ENCODE measurements at places on chromosomes 7 and 10.

- DNase-seq = no peak
Measured at GRCh38 chr7:19111474-19112273, 5.8 kb downstream of the TWIST1 start.

GRCh38 chr10:21523557-21524008 lies 1.9 kb downstream of the SKIDA1 start:
- DNase-seq = no peak

DNA sequence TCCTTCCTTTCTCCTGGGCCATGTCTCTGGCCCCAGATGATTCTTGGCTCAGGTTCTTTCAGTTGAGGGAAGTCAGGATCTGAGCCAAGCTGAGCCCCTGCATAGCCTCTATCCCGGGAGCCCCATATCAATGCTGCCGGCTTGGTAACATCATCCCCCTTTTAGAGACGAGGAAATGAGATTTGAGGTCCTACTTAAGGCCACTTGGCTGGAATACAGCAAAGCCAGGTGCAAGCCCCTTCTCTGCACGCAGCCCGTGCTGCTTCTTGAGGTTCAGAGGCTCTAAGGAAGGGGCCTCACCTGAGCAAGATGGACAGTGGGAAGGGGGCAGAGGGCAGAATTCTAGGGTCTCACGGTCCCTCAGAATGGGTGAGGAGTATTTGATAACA lies 2.4 kb upstream of the IRF5 start:
- no peak for DNase-seq

- no peak for DNase-seq
Measured at GRCh38 chr10:51748959-51749358, 49.6 kb upstream of the CSTF2T start.

GRCh38 chr7:19674266-19674960 lies 34.4 kb downstream of the POLR1F start:
- DNase-seq = no peak

GRCh38 chr7:107332488-107333269 lies 137.2 kb upstream of the GPR22 start:
- no peak for DNase-seq

GRCh38 chr7:94374231-94374630 lies 20.5 kb upstream of the COL1A2 start:
- DNase-seq = no peak

- DNase-seq = no peak
Measured at GRCh38 chr7:108211382-108212201, 81.4 kb upstream of the LAMB4 start.

DNA sequence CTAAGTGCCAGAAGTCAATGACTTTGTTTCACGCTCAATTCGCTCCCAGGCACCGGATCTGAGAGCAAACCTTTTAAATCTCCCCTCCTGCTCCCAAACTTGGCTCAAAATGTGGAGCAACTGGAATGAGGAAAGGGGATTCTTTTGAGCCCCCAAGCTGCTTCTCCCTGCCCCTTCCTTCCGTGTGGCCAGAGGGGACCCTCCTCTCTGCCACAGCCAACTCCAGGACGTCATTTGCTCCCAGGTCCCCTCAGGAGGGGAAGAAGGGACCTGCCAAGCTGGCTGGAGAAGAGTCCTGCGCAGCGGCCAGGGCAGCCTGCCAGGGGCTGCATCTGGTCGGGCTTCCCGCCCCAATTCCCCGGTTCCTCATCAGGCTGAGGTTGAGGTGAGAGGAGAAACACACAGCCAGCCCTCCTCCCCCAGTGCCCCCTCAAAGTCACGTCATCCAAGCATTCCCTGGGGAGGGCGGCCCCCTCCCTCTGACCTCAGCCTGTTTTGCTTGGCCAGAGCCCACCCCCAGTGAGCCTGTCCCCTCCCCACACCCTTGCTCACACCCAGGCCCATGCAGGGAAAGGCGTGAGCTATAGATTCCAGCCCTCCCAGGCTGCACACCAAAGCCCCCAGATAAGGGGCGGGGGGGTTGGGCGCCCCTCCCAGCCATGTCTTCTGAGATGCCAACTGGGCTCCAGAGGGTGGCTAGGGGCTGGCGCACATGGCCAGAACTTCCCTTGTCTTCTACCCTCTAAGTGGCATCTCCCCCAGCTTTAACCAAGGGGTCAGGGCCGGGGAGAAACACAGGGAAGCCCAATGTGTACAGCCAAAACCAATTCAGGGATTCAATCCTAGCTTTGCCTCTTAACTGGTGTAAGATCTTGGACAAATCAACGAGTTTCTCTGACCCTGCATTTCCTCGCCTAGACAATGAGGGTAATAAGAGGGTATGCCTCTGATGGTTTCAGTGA lies 35.0 kb downstream of the SH3PXD2A start:
- no peak for DNase-seq

DNA sequence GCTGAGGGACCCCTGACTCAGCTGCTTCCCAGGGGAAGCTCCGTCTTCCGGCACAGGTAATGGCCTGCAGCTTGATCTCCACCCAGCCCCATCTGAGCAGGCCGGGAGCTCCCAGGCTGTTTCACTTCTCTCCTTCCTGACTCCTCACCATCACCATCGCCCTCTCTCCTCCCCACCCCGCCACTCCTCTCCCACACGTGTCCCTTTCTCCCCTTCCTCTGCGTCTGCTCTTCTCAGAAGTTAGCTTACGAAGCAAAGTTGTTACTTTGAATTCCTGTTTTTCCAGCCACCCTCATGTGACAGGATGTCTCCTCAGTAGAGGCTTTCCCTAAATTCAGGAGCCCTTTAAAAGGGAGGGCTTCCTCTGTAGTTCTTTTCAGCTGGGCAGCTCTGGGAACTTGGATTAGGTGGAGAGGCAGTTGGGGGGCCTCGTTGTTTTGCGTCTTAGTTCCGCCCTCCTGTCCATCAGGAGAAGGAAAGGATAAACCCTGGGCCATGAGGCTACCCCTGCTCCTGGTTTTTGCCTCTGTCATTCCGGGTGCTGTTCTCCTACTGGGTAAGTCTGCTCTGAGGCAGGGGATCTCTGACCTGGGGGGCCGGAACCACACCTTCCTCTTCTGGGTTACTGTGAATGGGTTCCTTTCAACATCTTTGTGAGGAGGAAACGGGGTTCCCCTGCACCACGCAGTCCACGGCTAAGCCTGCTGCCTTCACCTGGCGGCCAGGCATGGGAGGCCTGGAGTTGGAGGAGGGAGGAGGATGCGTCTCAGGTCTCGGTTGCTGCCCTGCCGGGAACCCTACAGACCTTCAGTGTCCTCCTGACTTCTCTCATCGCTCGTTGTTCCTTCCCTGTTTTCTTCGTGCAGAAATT lies at the start of gene MRC1:
Gene MRC1 (plus strand): TSS at position 378 of the 871 bp plus-strand sequence. CDS start 118 bp downstream, at position 496.
- no peak for DNase-seq

GRCh38 chr7:7527047-7527446 lies 8.6 kb downstream of the COL28A1 start:
- no peak for DNase-seq

- no peak for DNase-seq
Measured at GRCh38 chr7:28493477-28493876, 81.2 kb downstream of the CREB5 start.

GRCh38 chr7:1752771-1753563 lies 82.9 kb downstream of the ELFN1 start:
- no peak for DNase-seq

- no peak for DNase-seq
Measured at GRCh38 chr10:35262436-35262835, 73.9 kb upstream of the CCNY start.

DNA sequence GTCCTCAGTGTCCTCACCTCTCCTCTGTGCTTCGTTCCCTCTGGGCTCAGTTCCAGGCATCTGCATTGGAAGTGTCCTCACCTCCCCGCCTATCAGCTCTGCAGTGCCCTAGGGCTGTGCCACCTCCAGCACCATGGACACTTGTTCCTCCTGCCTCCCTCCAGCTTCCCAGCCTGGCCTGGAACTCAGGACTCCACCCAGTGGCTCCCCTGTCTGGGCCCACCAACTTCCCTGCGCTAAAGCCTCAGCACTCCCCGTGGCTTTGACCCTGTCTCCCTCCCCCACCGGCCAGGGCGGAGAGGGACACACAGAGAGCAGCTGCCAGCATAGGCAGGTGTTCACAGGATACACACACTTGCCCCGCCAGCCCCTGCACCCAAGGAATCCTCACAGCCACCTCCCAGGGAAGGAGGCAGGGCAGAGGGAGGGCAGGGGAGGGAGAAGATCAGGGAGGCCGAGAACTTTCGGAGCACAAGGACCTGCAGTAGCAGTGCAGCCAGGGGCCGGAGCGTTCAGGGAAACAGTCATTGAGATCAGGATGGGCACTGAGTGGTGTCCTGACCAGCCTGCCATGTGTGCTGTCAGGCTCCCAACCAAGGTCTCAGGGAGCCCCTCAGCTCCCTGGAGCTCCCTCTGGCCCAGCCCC lies 31.3 kb downstream of the ANXA8 start:
- DNase-seq = no peak

DNA sequence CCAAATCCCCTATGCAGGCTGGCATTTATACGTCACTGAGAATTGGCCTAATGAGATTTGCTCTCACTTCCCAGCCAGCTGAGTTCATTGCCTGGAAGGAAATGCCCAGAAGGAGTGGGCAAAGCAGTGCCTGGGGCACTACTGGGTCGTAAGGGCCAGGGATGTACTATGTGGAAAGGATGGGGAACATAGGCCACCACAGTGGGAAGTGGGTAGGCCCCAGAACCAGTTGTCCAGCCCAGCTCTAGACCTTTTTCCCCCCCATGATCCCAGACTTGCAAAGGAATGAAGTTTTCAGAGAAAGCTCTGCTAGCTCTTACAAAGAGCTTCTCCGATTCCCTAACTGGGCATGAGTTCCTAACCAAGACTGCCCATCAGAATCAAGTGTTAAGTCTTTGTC lies 13.9 kb downstream of the TRPV5 start:
- DNase-seq = no peak

DNA sequence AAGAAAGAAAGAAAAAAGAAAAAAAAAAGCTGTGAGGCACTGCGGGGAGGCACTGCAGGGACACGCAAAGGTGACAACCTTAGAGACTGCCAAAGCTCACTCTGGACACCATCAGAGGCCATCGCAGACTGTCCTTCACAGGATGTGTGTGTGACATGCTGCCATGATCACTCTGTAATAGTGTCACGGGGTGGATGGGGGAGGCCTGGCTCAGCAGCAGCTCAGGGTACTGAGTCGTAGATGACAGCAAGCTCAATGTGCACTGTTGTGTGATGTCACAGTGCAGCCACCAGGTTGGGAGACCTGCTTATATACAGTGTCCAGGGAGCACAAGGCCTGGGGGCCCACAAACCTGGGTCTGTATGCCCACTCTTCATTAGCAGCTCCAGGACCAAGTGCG lies 83.3 kb downstream of the SLIT1 start:
- no peak for DNase-seq

DNA sequence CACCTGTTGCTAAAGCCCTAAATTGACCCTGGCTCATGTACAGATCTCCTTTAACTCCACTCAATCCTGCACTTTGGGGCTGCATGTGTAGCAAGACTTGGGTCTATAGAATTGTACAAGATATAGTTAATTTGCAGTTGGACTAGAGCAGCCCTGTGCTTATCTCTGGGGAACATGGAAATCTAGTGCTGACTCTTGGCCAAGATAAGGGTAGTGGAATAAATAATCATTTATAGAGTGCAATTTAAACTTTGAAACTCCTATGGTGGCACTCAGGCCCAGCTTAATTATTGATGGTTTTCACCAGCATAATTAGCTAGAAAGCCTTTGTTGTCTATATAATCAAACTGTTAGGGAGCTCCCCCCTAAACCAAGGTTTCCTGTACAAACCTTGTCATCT lies 39.2 kb upstream of the MBL2 start:
- no peak for DNase-seq

DNA sequence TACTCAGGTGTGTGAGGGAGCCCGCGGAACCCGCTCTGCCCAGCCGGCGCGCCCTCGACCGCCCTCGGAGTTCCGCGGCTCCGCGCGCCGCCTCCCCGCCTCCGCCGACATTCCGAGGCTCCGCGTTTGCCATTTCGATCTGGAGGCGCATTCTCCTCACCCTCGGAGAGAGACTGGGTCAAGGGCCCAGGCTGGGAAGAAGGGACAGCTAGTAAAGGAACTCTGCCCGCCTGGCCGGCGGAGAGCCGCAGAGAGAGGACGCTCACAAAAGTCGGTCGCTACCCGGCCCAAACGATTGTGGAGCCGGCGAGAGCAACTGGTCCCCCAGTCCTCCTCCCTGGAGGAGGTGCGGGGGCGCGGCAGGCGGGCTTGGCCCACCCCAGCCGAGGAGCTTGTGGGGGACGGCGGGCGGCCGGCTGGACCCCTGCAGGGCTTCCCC lies 74.5 kb upstream of the LEP start:
- no peak for DNase-seq
